Panc1 (cell line): ENCODE measurements at places on chromosomes 6 and 20. TPM values are rescaled to one million over a fixed set of nuclear protein-coding genes. Genes with fewer than 3 reads are reported as not detected.

GRCh38 chr6:80771941-80772340, 665.5 kb downstream of the BCKDHB start:
- DNase-seq, result no peak

DNA sequence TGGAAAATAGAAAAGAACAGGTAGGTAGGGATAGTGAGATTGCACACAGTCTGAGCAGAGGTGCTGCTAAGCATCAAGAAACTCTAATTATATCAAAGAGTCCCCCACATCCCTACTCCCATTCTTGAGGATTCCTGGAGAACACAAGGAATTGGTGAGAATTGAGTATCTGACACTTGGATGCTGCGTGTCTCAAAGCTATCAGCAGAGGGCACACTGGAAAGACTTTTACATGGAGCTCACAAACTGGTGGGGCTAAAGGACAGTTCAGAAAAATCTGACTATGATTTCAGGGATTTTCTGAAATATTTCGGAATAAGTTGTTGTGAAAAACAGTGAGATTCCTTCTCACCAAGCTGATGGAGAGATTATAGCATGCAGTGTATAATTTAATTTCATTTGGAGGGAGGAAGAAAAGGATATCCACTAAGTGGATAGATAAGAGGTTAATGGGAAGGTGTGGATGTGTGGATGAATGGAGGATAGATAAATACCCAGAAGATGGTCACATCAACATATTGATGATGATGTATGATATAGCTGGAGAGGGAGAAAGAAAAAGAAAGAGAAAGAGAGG, 215.4 kb upstream of the DEFB112 start:
- no peak for DNase-seq

DNA sequence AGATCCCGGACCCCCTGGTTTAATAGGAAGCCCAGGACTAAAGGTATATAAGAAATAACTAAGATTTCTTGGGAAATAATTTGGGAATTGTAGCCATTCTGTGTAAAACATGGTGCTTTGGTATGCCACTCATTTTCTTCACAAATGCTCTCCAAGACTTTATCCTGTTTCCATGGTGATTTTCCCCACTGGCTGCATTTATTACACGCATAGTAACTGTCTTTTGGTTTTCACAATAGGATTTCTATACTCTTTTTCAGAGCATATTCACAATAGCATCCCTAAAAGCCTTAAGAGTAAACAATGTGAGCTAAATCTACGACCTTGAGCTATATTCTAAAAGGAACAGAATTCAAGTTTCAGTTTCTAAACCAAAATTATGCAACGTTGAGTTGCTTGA, 160.8 kb downstream of the COL9A1 start:
- DNase-seq, result no peak

Gene ECI2
- total RNA-seq, result 34.5 TPM

Gene CAPN11
- total RNA-seq, result 1.2 TPM

Gene ATAT1
- 15.8 TPM for total RNA-seq

Gene KCNG1
- total RNA-seq, result 7.4 TPM
